ENCODE measurements at places on chromosomes 1 and 21.

- no peak for DNase-seq
Measured at GRCh38 chr1:194366705-194367104, 1180.3 kb upstream of the B3GALT2 start.

- no peak for DNase-seq
Measured at GRCh38 chr1:992362-992761, 7.5 kb downstream of the HES4 start.

- no peak for DNase-seq
Measured at GRCh38 chr1:65316233-65316632, 6.9 kb downstream of the DNAJC6 start.

GRCh38 chr21:33219954-33220353, 9.8 kb upstream of the IFNAR2 start:
- no peak for DNase-seq

DNA sequence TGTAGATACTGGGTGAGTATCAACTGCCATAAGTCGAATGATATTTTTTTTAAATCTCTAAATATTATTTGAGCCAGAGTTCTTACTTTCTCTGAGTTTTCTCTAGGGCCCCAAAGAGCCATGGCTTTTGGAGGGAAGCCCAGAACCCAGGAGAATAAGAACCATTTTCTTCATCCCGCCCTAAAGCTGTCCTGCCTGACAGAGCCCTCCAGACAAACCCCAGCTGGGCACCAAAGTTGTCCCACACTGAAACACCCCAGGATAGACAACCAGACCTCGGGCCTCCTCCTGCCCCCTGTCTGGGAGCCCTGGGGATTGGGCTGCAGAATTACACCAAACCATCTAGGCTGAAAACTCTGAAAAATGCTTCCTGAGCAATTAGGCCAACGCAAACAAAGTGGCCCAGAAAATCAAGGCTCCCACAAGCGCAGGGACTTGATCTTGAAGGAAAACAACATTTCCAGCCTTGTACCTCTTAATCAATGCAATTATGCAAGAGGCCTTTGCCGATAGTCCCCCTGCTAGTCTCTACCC, 113.1 kb downstream of the RRAGC start:
- no peak for DNase-seq

DNA sequence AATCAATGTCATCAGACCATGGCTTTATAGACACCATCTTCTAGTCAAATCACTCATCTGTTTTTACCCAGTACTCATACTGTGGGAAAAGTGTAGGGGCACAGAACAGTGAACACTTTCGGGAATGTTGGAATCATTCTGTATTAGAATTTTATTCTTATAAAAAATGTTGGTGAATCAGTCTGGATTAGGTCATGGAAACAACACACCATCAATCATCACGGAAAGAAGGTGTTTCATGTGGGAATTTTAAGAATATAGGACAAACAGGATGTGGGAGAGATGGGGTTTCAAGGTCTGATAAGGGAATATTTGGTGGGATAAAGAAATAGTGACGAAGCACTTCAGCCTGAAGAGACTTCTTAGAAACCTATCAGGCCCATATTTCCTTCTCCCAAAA, 17.3 kb downstream of the GBP1 start:
- no peak for DNase-seq

DNA sequence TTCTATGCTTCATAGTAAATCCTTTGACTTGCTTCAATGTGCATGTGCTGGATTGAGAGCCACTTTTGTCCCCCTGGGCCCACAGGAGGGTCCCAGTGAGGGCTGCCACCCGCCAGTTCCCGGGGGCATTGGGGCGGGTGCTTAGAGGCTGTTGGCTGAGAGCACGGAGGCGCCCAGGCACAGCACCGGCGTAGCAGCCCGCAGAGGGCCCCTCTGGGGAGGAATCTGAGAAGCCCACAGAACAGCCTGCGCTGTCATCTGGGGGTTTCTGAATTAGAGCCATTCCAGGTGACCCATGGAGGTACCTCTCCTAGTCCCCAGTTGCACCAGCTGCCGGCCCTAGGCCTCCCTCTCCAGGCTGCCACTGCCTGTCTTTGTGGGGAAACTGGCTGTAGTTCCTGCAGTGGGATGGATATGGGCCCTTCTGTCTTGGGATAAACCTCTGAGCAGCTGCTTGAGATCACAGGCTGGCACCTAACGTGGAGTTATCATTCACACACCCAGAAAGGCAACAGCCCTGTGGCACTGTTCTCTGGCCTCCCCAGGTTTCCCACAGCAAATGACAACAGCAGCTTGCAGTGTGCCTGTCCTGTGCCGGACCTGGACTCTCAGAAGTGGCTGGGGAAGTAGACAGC, 39.5 kb downstream of the TMEM51 start:
- DNase-seq: no peak

- DNase-seq: no peak
Measured at GRCh38 chr21:27565364-27565763, 598.5 kb upstream of the ADAMTS5 start.

GRCh38 chr1:228478912-228479711, 8.1 kb upstream of the RNF187 start:
- no peak for DNase-seq

DNA sequence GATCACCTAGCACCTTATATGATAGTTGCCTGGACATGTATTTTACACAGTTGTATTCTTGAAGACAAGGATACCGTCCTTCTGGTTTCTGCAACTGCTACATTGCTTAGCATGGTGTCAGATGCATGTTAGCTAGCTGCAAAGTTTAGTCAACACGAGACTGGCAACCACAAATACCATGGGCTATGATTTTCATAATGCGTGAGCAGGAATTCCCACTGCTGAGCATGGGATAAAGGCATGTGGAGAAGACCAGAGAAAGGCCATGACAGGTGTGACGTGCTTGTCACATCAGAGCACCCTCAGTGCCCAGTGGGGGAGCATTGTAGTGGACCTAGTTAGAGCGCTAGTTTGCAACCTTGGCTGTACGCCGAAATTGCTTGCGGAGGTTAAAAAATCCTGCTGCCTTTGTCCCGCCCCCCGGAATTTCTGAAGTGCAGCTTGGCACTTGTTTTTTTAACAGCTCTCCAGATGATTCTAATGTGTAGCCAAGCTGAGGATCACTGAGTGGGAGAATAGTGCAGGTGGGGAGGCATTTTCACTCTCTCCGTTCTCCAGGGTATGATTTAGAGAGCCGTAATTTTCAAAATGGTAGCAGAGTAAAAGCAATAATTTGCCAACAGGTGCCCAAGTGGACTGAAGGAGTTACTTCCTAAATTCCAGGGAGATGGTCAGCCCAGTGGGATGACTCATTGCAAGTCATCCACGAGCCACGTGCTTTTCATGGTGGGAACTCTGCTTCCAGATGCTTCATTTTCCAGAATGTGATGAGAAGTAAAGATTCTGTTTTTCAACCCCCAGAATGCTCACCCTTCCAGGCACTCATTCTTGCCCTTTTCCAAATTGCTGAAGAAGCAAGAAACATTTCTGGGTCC, 81.0 kb downstream of the CNIH3 start:
- no peak for DNase-seq

DNA sequence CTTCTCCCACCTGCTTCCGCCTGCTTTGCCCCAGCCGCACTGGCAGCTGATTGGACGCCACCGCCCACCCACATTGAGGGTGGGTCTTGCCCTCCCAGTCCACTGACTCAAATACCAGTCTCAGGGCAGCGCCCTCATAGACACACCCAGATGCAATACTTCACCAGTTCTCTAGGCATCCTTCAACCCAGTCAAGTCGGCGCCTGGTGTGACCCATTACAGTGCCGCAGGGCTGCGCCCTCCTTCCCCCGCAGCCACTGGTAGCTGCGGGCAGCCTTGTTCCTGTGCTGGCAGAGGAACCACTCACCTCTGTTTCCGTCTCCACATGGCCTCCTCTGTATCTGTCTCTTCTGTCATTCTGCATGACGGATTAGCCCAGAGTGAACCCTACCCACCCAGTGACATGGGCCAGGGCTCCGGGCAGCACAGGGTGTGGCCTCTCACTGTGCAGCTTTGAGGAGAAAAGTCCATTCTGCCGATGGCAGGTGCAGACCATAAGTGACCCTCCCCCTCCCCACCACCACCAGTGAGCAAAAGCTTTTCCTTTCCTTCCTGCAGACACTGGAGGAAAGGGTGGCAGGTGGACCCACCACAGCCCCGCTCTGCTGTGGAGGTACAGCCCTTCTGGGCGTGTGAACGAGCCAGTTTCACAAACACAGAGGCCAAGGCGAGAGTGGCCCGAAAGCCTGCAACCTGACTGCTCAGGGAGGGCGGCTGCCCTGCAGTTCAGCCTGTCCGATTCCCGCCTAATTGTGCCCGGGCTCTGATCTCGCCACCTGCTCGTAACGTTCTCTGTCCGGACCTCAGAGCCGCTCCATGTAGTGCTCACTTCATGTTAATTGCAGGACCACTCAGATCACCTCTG, 57.1 kb downstream of the FAAP20 start:
- DNase-seq: no peak

GRCh38 chr1:14958249-14959058, 195.1 kb upstream of the TMEM51 start:
- no peak for DNase-seq

DNA sequence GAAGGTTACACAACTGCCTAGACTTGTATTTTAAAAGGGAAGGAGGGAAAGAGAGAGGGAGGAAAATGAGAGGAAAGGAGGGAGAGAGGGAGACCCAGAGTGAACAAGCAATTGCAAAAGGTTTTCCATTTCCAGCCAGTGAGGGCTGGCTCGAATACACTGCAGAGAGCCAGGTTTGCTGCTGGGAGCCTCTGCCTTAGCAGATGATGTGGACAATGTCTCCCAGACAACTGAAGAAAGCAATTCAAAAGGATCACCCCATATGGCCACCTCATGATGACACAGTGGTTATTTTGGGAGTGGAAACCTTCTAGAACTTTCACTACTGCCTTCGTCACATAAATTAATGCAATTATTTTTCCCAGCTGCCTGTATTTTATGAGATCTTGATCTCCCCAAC, 86.4 kb downstream of the BCAR3 start:
- DNase-seq: no peak

DNA sequence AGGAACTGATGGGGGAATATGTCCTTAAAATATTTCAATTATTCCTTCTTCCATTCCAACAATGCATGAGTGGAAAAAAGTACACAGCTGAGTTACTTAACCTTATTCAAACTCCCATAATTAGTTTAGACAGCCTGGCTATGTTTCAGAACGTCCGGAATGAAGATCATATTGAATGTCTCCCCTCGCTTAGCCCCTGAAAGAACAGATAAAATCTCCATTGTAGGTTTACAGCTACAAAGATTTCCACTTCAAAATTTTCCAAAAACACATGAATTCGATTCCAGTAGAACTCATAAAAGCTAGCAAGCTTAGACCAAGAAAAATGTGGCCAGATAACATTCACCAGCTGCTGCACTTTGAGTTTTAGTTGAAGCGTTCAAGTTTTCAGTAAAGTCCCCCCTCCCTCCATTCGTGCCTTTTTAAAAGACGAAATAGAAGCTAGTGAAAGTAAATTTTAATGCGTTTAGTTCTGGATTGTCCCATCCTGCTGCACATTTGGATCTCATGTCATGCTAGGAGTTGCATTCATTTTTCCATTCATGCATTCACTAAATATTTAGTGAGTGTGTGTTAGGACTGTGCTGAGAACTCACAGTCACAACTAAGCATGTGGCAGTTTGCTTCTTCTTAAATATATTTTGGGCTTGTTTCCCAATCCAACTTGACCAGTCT, 29.4 kb upstream of the SSX2IP start:
- DNase-seq: no peak

DNA sequence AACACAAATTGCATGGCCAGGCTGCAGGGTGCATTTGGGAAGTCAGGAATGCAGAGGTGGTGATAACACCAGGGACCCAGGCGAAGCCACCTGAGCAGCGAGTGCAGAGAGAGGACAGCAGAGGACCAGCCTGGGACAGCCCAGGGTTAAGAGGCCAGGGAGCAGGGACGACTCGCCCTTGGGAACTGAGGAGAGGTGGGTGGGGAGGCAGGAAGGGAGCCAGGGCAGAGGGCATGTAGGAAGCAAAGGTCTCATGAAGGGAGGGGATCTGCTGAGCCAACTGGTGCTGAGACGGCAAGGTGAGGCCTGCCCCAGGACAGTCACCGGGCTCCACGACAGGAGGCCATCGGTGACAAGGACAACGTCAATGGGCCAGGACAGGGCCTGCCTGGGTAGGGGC, 16.4 kb downstream of the KIF17 start:
- no peak for DNase-seq

GRCh38 chr21:39224930-39225329, 41.7 kb upstream of the PSMG1 start:
- DNase-seq: no peak

GRCh38 chr1:84619383-84620102, 45.3 kb upstream of the CTBS start:
- peak; percentile 56 for DNase-seq

GRCh38 chr1:182754543-182755314, 34.8 kb upstream of the NPL start:
- DNase-seq: no peak

GRCh38 chr1:237709355-237709754, 181.4 kb downstream of the ZP4 start:
- DNase-seq: no peak

- DNase-seq: peak; percentile 60
Measured at GRCh38 chr21:45128613-45129188, 54.3 kb downstream of the ADARB1 start.

- no peak for DNase-seq
Measured at GRCh38 chr1:65229201-65229600, 80.1 kb upstream of the DNAJC6 start.

DNA sequence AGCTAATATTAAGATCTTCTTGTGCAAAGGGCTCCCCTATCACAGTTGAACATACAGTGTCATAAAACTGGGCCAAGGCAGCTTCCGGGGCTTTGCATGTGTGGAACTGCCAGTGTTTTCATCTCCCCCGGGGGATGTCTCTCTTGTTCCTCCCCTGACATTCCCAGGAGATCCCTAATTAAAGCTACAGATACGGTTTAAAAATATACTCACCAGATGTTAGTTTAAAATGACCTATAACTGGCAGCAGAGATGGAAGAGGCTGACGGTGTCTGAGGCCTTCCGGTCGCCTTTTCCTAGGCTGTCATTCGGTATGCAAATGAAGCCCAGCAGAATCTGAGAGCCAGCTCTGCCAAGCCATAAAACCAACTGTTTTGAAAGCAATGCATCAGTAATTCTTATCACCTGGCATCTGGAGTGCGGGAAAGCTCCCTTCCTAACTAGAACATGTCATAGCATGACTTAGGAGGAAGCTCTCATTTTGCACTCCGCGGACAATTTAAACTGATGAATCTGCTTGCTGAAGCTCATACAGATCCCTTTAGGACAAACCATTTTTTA, 436.5 kb upstream of the VAMP3 start:
- no peak for DNase-seq

- no peak for DNase-seq
Measured at GRCh38 chr1:186681121-186681520, 898 bp upstream of the PTGS2 start.

DNA sequence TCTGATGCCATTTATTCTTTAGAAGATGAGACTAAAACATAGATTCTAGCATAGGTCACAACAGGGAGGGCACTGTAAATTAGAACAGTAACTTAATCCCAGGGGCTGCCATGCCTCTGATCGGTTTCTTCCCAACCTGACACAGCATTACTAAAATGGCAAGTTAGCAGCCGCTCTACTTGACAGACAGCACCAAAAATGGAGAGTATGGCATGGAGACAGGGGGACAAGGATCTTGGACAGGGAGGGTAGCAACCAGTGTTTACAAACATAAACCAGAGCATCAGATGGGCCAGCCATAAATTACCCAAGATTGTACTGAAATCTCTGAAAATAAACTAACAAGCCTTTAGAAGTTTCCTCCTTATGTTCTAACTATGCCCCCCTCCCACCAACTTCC, 5.9 kb downstream of the DUSP10 start:
- DNase-seq: no peak

GRCh38 chr1:3729594-3730542, 22.4 kb upstream of the CCDC27 start:
- DNase-seq: no peak

Measured in putamen (tissue), 1 donor.